Hematopoietic multipotent progenitor cell treated with erythropoietin and hydrocortisone succinate and interleukin-3 and kit ligand, for 15 days (in vitro differentiated cells): ENCODE measurements at places on chromosomes 13 and 19.

DNA sequence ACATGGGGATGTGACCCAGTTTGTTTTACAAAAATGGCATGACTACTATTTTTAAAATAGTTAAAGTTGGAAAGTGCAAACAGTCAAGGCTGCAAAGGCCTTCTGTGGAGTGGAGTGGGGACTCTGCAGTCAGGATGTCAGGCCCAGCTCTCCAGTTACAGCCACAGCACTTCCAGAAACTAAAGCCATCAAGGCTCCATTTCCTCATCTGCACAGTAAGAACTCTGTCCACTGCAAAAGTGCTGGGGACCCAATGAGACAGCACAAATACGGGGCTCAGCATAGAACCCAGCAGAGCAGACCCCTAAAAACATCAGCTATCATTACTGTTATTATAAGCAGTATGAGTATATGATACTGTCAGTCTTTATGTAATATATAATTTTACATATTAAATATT, 73.6 kb downstream of the SACS start:
- no peak for DNase-seq

- DNase-seq, result peak; percentile 61
Observed at GRCh38 chr19:36136964-36137686, 2.7 kb upstream of the CAPNS1 start.

GRCh38 chr13:26050568-26051230, 1.1 kb downstream of the SHISA2 start:
- no peak for DNase-seq

- DNase-seq, result no peak
Observed at GRCh38 chr13:55000043-55000442, 1971.4 kb downstream of the OLFM4 start.

GRCh38 chr13:26962671-26963070, 202.1 kb upstream of the GPR12 start:
- no peak for DNase-seq

GRCh38 chr13:114341003-114341777, 26.9 kb downstream of the CHAMP1 start:
- no peak for DNase-seq

- no peak for DNase-seq
Observed at GRCh38 chr13:73767191-73767741, 366.9 kb downstream of the KLF12 start.

GRCh38 chr19:47726467-47726866, 13.2 kb downstream of the EHD2 start:
- no peak for DNase-seq

- no peak for DNase-seq
Observed at GRCh38 chr19:35973487-35973886, 21.5 kb upstream of the SDHAF1 start.

- no peak for DNase-seq
Observed at GRCh38 chr13:108830916-108831315, 201.5 kb downstream of the MYO16 start.

DNA sequence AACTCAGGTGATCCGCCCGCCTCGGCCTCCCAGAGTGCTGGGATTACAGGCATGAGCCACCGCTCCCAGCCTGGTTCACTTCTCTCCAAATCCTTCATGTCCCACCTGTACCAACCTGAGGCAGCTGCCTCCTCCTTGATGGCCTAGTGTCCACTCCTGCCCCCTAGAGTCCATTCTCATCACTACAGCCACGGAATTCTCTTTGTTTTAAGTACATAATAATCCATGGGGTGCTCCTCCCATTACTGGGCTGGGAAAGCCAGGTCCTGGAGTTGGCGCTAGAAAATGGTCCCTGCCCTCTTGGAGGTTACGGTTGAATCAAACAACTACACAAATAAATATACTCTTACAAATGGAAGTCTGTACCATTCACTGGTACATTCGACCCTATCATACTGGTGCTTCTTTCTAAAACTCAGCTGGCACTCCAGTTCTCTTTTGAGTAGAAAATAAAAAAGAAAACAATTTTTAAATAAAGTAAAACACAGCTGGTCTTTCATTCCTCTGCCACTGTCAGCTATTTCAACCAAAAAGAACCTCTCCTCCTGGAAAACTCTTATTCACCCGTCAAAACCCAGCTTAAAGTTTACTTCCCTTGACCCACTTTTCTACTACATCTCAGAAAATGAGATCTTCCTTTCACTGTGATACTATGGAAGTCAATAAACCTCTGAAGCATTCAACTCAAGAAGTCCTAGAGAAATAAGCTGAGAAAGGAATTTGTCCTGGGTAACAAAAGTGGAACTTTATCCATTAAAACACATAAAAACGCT, 22.4 kb upstream of the ARHGEF18 start:
- DNase-seq, result peak; percentile 47

- no peak for DNase-seq
Observed at GRCh38 chr13:31781064-31781463, 41.7 kb downstream of the RXFP2 start.

GRCh38 chr13:105464249-105464648, 1071.2 kb downstream of the EFNB2 start:
- no peak for DNase-seq

GRCh38 chr13:92463134-92463533, 763.5 kb upstream of the GPC6 start:
- DNase-seq, result no peak

DNA sequence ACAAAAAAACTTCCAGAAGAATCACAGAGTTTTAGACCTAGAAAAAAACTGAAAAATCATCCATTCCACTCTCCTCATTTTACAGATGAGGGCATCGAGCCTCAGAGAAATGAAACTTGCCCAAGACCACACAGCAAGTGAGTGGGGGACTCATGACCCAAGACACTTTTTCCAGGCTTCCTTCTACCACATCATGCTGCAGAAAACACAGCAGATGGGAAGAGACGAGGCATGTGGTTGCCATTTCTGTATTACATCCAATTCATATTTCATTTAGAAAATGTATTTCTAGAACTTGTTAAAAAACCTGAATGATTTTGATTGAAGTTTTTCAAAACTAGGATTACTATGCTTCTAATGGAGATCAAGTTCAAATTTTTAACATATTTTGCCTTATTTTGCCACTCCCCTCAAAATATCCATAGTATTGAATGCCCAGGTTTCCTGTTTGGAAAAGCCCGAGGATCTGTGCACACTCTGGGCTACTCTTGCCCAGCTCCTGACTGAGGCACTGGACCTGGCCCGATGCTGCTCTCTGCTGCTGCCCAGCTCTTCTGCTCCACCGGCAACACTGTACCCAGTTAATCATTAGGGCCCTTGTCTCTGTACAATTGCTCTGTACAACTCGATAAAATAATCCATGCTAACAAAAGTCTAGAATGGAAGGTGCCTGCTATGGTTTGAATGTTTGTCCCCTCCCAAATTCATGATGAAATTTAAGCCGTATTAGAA, 157.4 kb downstream of the EFNB2 start:
- no peak for DNase-seq

- no peak for DNase-seq
Observed at GRCh38 chr19:39352381-39353255, 10.4 kb downstream of the SAMD4B start.
